ENCODE measurements at places on chromosomes 7 and 10. TPM values are rescaled to one million over a fixed set of nuclear protein-coding genes. Genes with fewer than 3 reads are reported as not detected.

SFTPA1 gene
- total RNA-seq = not detected

TMEM248 gene
- total RNA-seq = 39.7 TPM

BPGM gene
- 20.0 TPM for total RNA-seq

GNGT1 gene
- total RNA-seq = not detected

BMPER gene
- 157 TPM for total RNA-seq

PODXL gene
- total RNA-seq = 2.3 TPM

JAZF1 gene
- total RNA-seq = 8.3 TPM

GRCh38 chr10:70662362-70663220 is 9.7 kb upstream of the ADAMTS14 start:
- no peak for DNase-seq

- no peak for DNase-seq
Observed at GRCh38 chr10:125548878-125549277, 134.1 kb downstream of the TEX36 start.

GRCh38 chr7:149558149-149558861 is 60.7 kb upstream of the ZNF746 start:
- DNase-seq = peak; percentile 65

DNA sequence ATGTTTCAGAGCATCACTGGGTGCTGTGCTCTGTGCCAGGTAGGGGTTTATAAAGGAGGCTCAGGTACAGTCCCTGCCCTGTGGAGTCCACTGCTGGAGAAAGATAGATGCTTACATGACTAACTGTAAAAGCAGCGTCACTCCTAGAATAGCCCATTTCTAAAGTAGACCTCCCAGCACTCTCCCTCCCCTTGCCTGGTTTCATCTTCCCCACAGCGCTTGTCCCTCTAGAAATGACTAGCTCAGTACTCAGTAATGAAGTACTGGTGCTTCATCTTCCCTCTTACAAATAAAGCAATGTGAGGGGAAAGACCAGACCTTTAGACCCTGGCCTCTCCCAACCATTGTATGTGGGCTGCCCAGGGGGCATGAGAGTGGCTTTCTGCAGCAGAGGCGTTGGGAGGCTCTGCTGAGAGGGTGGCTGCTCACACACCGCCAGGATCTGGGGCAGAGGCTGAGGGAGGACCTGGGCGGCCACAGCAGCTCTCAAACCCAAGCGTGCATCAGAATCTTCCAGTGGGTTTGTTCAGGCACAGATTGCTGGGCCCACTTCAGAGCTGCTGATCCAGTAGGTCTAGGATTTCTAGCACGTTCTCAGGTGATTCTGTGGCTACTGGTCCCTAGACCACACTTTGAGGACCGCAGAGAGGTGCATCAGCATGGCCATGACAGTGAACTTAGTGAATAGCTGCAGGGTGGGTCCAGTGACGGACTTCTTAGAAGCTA is 110.3 kb upstream of the ANLN start:
- DNase-seq = no peak

GRCh38 chr10:33306701-33307519 is 27.6 kb downstream of the NRP1 start:
- DNase-seq = peak; percentile 70

GRCh38 chr10:48658243-48658974 is 26.3 kb upstream of the WDFY4 start:
- DNase-seq = peak; percentile 70

- no peak for DNase-seq
Observed at GRCh38 chr10:7563770-7564169, 103.0 kb downstream of the ITIH5 start.

DNA sequence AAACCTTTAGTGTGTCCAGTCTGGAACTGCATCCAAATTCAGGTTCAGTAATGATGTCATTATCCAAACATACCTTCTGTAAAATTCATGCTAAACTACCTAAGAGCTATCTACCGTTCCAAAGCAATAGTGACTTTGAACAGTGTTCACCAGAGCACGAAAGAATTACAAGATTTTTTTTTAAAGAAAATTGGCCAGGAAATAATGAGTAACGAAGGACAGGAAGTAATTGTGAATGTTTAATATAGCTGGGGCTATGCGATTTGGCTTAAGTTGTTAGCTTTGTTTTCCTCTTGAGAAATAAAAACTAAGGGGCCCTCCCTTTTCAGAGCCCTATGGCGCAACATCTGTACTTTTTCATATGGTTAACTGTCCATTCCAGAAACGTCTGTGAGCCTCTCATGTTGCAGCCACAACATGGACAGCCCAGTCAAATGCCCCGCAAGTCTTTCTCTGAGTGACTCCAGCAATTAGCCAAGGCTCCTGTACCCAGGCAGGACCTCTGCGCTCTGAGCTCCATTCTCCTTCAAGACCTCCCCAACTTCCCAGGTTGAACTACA is 694 bp upstream of the FAS start:
- DNase-seq = peak; percentile 95

GRCh38 chr7:16850614-16851466 is 30.9 kb downstream of the AGR3 start:
- no peak for DNase-seq

DNA sequence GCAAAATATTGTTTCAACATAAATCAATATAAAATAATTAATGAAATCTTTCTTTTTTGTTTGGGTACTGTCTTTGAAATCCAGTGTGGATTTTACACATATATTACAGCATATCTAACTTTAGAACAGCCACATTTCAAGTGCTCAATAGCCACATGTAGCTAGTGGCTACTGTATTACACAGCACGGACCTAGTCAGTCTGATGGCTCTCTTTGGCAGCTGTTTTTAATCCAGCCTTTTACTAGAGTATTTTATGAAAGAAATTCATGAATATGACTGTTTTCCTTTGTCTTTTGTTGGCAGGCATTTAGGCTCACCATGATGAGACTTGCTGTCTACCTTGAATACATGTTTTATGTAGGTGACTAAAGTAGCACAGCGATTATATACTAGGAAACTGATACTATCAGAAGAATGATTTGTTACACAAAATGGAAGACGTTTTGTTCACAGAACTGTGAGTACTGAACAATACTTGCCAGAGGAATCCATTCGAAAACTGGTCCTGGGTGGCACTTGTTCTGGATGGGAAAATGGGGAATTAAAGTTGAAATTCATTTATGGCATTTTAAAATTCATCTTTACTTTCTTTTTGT is 386.7 kb downstream of the PHTF2 start:
- no peak for DNase-seq
